ENCODE measurements at places on chromosomes 3 and 15. TPM values are rescaled to one million over a fixed set of nuclear protein-coding genes. Genes with fewer than 3 reads are reported as not detected.

The ECE2 gene
- total RNA-seq: not detected

The BFSP2 gene
- not detected for total RNA-seq

The TCTA gene
- total RNA-seq: 10.2 TPM

The ISLR2 gene
- total RNA-seq: not detected

The IVD gene
- total RNA-seq: 68.6 TPM

The MAP1A gene
- total RNA-seq: 0.68 TPM

The GAP43 gene
- not detected for total RNA-seq

The EAF2 gene
- total RNA-seq: 13.9 TPM

The TTLL13 gene
- total RNA-seq: 0.54 TPM

The MYL3 gene
- not detected for total RNA-seq

The IL16 gene
- 106 TPM for total RNA-seq

The HTR3C gene
- not detected for total RNA-seq

The MYZAP gene
- total RNA-seq: not detected

The PFKFB4 gene
- 36.1 TPM for total RNA-seq

The ACTC1 gene
- not detected for total RNA-seq

The GRAMD2A gene
- total RNA-seq: not detected

The SPINK8 gene
- total RNA-seq: not detected

DNA sequence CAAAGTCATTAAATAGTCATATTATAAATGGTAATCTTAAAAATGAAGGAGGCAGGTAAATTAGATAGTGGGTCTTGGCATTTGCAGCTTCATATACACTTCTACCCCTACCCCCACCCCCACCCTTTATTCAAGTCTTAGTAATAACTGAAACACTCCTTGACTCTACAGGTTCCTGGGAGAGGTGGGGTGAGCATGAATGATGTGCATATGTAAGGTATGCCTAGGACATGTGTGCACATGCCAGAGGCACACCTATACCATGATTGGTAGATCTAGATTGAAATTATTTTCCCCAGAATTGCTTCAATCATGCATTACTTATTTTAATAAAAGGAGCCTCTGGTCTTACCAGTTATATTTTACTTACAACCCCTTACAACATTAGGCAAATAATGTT is 40.1 kb upstream of the PDCD6IP start:
- DNase-seq: no peak

DNA sequence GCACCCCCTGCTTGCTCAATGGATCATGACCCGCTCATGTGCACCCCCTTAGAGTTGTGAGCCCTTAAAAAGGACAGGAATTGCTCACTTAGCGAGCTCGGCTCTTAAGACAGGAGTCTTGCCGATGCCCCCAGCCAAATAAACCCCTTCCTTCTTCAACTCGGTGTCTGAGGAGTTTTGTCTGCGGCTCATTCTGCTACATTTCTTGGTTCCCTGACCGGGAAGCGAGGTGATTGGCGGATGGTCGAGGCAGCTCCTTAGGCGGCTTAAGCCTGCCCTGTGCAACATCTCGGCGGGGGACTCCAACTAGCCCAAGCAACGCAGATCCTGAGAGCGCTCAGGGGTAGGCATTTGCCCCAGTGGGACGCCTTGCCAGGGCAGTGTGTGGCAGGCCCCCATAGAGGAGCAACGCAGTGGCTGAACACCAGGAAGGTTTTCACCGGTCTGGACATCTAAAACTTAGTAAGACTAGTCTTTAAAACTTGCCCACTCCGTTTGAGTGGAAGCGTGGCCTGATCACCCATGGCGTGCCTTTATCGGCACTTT is 9.5 kb downstream of the SLCO2A1 start:
- no peak for DNase-seq

GRCh38 chr3:180409170-180409569 is 192.8 kb upstream of the TTC14 start:
- DNase-seq: no peak

- DNase-seq: no peak
These were observed 73.7 kb downstream of the PRTG start for GRCh38 chr15:55669270-55669669.

- DNase-seq: no peak
These were observed 187.3 kb downstream of the RBMS3 start for GRCh38 chr3:29468187-29468586.

- DNase-seq: no peak
These were observed 125.8 kb downstream of the TNIK start for GRCh38 chr3:171334465-171334811.

GRCh38 chr3:73409138-73409763 is 215.5 kb downstream of the PDZRN3 start:
- no peak for DNase-seq

DNA sequence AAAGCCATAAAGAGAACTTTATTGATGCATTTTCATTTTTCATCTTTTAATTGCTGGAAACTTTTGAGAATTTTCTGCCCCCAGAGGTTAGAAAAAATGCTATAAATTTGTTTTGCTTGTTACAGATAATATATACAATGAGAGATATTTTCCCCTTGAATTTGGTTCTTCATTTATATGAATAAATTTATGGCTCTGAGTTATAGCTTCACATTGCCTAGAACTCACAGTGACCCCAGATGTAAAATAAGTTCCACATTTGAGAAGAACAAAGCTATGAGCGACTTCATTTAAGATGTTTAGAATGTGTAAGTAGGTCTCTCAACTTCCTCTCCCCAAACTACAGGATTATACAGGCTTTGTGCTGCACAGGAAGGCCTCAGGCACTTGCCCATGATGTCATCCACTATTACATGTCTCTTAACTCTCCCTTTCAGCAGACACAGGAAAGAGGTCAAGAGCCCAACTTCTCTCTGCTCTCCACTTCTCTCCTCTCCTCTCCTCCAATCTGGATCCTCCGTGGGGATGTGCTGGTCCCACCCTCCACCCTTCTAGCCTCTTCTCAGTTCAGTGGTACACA is 92.8 kb downstream of the DUT start:
- DNase-seq: no peak

- DNase-seq: no peak
These were observed 1.1 kb downstream of the TBC1D2B start for GRCh38 chr15:78076231-78077052.

GRCh38 chr3:47994180-47994579 is 22.0 kb downstream of the MAP4 start:
- no peak for DNase-seq

GRCh38 chr3:183854318-183855035 is 29.1 kb upstream of the MAP6D1 start:
- no peak for DNase-seq

- no peak for DNase-seq
These were observed 1.1 kb downstream of the MYEF2 start for GRCh38 chr15:48176957-48177356.

DNA sequence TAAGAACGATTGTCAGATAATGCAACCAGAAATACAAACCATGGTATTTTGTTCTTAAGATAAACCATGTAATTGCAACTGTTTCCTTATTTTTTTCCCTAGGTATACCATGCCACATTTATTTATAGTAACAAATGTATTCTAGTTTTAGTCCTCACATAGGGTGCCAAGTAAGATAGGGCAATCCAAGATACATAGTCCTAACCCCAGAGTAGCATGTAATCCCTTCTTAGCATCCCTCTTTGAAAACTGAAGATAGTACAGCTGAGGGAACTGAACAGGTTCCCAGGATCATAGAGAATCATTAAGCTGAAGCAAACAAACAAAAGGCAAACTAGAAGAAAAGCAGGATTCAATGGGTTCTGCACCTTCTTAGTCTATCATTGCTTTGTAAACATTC is 24.8 kb downstream of the TRNT1 start:
- DNase-seq: no peak

DNA sequence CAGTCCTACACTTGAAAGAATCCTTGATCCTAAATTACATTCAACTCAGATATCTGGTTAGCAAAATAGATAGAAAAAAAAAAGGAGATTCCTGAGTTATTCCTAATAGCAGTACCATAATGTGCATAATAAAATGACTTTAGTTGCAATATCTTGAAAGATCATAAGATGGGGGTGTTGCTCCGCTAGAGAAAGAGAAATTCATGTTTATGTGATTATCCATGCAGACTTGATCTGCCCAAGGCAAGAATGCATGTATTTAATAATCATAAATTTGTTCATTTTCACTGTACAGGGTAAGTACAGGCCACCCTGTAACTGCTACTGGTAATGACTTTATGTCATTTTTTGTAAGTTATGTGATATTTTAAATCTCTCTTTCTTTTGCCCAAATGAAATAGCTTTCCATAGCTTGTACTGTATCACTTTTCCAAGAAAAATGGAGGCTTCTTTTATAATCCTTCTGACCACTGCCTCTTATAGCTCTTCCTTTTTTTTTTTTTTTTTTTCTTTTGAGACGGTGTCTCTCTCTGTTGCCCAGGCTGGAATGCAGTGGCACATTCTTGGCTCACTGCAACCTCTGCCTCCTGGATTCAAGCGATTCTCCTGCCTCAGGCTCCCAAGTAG is 84.6 kb downstream of the HCN4 start:
- no peak for DNase-seq

- DNase-seq: no peak
These were observed 1218.0 kb downstream of the NSUN3 start for GRCh38 chr3:95280711-95281352.

- DNase-seq: no peak
These were observed 806.6 kb upstream of the LMCD1 start for GRCh38 chr3:7695049-7695448.

DNA sequence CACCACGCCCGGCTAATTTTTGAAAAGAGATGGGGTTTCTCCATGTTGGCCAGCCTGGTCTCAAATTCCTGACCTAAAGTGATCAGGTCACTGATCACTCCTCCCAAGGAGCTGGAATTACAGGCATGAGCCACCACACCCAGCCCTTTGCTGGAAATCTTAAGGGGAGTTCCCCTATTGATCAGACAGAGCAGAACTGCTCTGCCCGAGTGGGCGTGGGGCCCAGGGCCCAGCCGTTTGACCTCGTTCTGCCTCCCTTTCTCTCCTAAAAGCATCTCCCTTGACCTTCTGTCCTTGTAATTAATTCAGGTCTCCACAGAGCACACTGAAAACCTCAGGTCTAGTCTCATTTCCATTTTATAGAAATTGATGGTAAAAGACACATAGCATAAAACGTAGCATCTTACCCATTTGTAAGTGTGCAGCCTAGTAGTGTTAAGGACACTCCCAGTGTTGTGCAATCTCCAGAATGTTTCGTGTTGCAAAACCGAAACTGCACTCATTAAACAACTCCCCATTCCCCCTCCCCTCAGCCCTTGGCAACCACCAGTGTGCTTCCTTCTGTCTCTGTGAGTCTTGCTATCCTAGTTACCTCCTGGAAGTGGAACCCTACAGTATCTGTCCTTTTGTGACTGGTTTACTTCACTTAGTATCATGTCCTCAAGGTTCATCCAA is 89.3 kb downstream of the SLCO3A1 start:
- peak; percentile 18 for DNase-seq

GRCh38 chr15:67852418-67852817 is 12.6 kb upstream of the RNU6-1 start:
- no peak for DNase-seq

GRCh38 chr3:7436542-7436941 is 575.6 kb downstream of the GRM7 start:
- DNase-seq: no peak

- no peak for DNase-seq
These were observed 296.8 kb downstream of the OTOL1 start for GRCh38 chr3:161793194-161793930.

DNA sequence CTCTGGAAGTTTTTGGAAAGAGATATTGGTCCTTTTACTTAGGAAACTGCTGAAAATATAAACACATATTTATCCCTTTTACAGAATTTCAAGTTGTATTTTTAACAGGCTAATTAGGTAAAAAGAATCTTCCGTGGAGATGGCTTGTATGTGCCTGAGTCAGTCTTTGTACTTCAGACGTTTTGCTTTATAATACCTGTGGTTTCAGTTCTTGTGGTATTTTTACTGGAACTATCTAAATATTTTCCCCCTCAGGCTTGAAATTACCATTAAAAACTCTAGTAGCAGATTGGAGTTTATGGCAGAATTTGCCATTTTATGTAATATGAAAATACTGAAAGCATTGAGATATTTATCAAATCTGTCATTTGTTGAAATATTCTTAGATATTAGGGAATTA is 151.6 kb upstream of the CGNL1 start:
- DNase-seq: no peak

DNA sequence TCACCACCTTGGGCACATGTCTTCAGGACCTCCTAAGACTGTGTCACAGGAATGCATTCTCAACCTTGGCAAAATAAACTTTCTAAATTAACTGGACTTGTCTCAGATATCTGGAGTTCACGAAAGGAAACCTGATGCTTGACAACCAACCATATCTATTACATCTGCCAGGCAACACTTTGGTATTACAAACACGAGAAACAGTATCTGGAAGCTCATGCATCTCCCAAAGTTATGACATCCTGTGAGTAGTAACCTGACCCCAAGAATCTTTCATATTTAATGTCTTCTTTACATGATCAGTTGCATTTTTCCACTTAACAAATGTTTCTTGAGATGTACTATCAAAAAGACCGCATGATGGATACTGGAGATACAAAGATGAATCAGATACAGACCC is 465.3 kb upstream of the AGTR1 start:
- DNase-seq: no peak

DNA sequence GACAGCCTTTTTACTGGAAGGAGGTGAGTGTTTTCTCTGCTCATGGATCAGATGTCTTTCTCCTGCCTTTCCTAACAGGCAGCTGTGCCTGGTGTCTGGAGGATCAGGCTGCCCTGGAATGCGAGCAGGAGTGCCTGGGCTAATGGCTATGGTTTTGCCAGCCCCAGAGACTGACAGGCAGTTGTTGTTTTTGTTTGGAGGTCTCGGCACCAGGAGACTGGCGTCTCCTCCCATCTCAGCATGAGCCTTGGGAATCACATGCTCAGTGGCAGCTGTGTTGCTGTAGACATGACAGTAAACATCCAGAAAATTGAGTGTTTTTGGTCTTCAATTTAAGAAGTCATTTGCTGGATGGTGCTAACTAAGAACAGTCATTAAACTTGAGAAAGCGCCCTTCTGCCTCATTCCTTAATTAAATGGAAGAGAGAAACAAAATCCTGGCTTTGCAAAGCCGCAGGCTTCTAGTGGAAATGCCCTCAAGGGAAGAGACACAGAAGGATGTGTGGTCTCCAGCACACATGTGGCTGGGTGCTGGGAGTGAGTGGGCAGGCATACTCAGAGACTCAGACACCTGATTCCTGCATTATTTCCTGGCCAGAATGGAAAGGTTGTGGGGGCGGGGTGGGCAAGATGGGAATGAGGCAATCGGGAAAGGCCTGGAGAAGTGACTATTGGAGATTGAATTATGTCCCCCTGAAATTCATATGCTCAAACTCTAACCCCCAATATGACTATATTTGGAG is 97.0 kb upstream of the NMNAT3 start:
- DNase-seq: no peak

DNA sequence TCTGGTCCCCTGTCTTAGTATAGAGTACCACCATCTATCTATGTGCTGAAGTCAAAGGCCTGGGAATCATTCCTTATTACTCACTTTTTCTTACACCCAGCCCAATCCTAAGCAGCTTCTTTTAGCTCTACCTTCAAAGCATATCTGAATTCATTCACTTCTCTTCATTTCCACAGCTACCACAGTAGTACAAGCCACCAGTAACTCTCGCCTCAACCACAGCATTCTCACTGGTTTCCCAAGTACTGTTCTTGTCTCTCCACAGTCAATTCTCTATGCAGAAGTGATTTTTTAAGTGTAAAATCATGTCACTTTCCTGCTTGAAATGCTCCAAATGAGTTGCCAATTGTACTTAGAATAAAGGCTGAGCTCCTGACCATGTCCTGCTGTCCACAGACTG is 401.7 kb downstream of the OXSM start:
- no peak for DNase-seq

All from activated naive CD8-positive, alpha-beta T cell treated with anti-CD3 and anti-CD28 coated beads for 36 hours (primary cell).